ENCODE measurements at places on chromosomes 16 and 17.

GRCh38 chr16:4814542-4815173, 12.2 kb upstream of the ROGDI start:
- no peak for DNase-seq

DNA sequence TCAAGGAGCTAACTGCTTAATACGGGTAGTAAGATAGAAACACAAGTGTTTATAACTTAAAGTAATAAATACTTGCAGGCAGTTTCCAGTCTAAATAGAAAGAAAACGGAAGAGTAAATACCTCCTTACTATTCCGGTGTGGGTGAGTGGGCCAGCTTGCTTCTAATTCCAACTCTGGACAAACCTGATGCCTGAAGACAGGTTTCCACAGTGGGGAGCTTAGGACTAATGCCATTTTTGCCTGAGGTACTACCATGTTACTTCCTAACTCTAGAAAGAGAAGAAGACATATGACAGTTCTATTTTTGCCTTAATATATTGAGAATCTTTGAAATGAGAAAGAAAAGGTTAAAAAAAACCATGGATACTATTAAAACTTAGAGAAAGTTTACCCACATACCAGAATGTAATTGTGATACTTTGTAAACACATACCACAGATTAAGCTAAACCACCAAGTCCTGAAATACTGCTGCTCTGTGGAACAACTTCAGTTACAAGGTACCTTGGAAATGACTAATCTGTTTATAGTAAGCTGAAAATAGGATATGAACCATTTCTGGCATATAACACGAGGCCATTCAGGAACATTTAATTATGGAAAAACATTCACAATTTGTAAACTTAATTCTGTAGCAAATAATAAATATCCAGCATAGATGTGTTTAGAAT, 70.2 kb downstream of the ZZEF1 start:
- no peak for DNase-seq

DNA sequence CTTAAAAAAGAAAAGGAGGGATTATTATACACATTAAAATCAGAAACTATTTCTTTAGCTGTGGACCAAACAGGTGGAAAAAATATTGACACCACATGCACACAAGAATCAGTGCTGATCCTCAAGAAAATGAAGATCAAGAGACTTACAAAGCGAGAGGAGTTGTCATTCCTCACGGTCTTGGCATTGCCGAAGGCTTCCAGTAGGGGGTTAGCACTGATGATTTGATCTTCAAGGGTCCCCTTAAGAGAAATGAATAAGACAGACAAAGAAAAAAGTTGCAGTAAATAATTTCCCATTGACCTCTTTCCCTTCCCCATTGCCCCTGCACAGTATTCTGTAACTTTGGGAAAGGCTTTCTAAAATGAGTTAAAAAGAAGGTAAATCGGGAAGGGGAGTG, 6.0 kb downstream of the MYH4 start:
- no peak for DNase-seq

DNA sequence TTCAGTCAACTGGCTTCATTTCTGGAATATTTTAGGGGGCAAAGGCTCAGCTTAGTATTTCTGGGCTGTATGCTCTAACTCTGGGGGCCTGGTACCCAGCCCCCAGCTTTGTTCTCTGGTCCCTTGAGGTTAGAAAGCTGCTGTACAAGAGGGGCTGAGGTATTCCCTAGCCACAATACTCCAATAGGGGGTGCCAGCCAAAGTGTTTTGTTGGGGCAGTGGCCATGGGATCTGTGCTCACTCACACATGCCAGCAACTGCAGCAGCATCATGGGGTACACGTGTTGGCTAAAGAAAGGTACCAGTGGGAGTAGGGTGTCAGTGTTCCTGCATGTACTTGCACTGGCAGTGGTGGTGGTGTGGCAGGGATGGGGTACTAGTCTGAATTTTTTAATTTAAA, 257.3 kb downstream of the CA10 start:
- DNase-seq, result no peak

- DNase-seq, result no peak
These were observed 23.7 kb downstream of the SLC43A2 start for GRCh38 chr17:1604831-1605528.

GRCh38 chr16:81808933-81809480, 29.9 kb downstream of the PLCG2 start:
- DNase-seq, result no peak

GRCh38 chr17:79020631-79021301, 3.2 kb upstream of the C1QTNF1 start:
- no peak for DNase-seq

DNA sequence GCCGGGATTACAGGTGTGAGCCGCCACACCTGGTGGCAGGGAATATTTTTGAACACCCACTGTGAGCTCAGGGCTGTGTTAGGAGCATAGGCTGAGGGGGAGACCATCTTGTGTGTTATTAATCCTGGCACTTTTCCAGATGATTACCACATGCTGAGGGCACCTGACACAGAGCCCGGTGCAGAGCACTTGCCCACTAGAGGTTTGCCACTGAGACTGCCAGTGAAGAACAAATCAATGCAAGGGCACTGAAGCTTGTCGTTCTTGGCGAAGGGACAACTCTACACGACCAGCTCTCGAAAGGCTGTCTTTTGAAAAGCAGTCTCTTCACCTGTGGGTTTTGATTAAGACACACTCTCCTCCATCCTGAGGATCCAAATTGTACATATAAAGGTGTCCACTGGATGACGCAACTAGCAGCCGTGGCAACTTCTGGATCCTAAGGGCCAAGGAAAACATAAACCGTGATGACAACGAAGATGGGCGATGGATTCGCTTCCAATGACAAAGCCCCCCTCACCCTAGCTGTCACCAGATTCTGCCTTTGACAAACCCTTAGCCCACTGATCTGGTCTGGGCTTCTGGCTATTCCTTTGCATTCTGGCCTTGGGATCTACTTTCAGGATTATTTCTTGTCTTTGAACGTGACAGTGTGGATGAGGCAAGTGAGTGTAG, 28.7 kb downstream of the WIPI1 start:
- no peak for DNase-seq

DNA sequence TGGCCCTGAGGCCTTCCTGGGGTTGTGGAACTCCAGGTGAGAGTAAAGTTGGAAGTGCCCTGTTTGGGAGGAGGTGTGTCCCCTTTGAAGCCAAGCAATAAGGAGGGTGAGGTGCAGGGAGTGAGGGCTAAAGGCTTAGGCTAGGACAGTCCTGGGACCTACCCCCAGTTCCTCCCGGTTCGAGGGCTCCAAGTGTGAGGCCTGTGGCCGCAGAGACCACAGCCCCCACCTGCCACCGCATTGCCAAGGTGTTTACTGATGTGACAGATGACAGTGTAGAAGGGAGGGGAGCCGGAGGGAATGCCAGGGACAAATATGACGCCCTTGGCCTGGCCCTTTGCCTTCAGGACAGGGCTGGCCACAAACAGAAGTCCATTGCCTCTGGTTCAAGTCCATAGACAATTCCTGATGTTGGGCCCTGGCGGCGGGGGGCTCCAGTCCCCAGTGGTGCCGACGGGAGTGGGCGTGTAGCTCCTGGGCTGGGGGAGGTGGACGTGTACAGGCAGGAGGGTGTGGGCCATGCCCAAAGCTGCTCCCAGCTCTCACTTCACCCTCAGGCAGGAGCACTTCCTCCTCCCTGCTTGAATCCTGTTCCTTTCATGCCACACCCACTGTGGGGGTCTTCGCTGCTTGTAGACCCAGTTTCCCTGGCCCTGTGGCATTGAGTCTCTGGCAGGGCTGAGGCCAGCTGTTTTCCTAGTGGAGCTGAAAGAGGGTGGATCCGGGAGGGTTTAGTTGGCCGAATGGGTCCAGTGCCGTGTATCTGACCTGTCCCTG, 3.2 kb downstream of the ADORA2B start:
- no peak for DNase-seq

- DNase-seq, result peak; percentile 64
These were observed 11.4 kb downstream of the CTNS start for GRCh38 chr17:3647769-3648555.

DNA sequence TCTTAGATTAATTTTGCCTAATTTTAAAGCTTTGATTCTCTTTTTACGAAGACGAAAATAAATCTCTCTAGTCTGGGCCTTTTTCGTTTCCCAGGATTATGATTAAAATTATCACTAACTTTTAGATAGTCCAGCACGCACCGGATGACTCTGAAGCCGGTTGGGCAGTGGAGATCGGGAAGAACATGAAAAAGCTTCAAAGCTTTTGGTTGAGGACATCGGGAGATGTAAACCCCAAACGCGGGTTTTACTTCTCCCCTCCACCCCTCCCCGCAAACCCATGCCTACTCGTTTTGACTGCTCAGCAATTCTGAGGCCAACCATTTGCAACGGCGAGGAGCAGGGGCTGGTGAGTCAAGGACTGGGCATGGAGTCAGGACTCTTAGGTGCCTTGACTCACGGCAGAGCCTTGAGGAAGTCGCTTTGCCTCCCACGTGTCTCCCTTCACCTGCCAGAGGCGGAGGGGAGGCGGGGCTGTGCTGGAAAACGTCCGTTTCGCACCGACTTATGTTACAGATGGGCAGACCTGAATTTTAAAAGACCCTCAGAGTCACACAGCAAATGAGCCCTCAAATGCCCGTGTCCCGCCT, 989 bp upstream of the DUSP14 start:
- DNase-seq, result peak; percentile 93

- no peak for DNase-seq
These were observed 23.2 kb downstream of the CDH3 start for GRCh38 chr16:68668266-68668665.
